ENCODE measurements at places on chromosomes 3 and 15.

- DNase-seq: no peak
Measured at GRCh38 chr15:89098281-89098680, 10.0 kb downstream of the ABHD2 start.

DNA sequence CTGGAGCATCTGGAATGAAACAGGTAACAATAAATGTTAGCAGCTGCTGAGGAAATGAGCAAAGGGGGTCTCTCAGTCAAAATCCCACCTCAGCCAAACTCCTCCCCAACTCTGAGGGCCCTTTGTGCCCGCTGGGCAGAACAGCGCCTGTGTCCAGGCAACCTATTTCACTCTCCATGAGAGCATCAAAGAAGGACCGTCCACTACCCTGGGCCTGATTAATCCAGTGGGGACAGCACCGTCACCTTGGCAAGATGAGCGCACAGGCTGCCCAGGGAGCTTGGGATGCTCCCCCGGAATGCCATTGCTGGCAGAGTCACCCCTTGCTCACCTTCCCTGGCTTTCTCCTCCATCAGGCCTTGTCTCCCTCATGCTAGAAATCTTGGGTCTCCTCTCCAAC, 97.4 kb upstream of the HACD2 start:
- DNase-seq: no peak

- DNase-seq: no peak
Measured at GRCh38 chr15:87712211-87712610, 544.3 kb downstream of the NTRK3 start.

DNA sequence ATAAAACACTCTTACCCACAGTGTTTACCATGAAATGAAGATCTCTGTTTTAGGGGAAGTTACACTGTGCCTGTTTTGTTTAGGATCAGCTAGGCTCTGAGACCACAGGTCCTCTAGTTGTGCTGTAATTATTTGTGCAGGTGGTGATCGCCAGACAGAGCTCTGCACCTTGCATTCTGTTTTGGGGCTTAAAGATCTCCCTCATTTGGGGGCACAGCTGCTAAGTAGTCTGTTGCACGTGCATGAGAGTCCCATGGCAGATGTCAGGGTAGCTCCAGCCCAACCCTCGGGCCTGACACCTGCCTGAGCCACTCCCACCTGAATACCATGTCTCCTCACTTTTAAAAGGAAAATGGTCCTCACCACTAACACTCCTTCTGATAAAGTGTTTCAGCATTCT, 12.4 kb downstream of the C3orf20 start:
- no peak for DNase-seq

DNA sequence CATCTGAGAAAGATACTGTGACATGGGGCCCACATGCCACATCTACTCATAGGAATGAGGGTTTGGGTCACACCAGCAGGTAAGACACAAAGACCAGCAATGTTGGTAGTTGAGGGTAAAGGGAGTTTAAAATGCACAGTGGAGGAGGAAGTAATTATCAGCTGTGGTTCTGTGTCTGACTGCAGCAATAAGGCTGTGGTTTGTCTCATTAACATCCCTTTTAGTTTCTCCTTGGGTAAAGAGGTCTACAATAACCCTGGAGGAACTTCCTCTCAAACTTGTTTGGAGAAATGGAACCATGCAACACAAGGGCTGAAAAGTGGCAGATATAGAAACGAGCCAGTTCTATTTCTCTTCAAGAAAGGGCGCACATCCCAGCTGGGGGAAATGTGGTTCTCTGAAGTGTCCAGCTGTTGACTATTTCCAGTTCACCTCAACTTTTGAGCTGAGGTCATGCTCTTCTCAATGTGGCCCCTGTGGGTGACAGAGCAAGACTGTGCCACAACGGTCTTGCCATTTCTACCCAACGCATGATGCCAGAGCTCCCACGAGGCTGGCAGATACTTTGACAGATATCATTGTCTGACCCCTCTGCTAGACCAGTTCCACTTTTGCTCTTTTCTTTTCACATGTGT, 234.3 kb downstream of the SQOR start:
- no peak for DNase-seq

DNA sequence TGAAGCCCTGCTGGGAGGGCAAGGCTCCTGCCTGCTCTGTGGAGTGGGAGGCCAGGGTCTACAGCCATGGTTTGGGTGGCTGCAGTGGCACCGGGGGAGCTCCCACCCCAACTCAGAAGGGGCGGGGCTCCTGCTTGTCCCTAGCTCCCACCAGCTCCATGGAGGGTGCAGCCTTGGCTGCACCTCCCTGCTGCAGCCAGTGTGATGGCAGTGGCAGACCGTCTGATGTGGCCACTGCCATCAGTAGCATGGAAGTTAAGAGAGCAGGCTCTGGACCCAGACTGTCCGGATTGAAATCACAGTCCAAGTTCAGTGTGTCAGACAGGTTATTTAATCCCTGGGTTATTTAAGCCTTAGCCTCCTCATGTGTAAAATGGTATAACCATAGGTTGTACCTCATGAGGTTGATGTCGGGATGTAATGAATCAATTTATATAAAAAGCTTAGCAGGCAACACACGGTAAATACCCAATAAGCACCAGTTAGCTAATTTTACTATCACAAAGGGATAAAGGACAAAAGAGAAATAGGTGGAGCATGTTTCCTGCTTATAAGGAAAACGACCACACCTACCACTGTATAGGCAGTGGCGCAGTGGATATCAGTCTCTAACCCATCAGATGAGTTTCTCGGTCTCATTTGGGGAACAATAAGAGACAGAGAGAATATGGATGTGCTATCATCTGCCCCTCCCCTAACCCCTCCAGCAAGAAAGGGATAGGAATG, 13.1 kb upstream of the NR1I2 start:
- DNase-seq: no peak

DNA sequence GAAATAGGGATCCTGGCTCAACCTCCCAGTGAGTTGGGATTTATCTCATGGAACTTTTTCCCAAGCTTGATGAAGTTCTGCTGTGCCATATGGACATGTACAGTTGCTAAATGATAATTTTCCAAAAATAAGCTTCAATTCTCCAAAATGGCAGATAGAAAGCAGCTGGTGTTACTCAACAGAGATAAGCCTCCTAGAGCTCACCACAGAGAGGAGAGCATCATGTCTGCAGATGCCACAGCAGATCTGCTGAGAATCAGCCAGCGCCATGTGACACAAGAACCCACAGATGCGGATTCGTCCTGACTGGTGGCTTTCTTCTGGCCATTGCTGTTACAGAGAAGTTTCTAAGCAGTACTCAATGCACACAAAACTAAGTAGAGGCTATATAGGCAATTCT, 50.6 kb downstream of the AGTR1 start:
- no peak for DNase-seq

GRCh38 chr3:172203522-172204258, 164.3 kb downstream of the FNDC3B start:
- DNase-seq: no peak

DNA sequence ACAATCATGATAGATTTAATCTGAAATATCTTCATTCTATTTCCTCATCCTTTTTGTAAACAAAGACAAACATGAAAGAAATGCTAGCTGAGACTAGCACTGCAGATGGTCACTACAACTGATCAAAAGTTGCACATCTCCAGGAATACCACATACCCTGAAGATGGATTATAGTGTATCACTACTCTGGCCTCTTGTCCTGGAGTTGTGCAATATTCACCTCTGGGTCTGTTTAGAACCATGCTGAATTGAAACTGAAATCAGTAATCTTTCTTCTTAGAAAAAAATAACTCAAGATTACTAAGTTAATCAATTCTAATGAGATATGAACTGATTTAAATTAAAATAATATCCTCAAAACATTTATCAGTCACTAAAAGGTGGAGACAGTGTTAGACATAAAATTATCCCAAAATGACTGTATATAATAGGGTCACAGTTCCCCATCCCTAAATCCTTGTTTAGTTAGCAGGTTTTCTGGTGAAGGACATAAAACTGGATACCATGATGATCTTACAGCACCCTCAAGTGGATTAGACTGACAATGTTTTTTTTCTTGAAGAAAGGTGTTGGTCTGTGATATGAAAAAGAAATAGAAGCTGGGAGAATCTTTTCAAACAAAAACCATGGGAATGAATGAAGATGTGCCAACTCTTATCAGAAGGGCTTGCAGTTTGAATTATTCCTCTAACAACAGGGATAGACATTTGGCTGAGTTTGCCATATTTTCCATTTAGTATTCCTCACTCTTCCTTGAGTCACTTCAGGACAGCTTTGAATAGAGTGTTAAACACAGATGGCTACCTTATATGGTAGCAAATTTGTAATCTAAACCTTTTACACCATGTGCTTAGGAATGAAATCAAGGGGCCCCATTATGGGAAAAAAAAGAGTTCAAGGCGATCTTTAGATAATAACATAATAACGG, 7.1 kb upstream of the TTC14 start:
- DNase-seq: no peak

DNA sequence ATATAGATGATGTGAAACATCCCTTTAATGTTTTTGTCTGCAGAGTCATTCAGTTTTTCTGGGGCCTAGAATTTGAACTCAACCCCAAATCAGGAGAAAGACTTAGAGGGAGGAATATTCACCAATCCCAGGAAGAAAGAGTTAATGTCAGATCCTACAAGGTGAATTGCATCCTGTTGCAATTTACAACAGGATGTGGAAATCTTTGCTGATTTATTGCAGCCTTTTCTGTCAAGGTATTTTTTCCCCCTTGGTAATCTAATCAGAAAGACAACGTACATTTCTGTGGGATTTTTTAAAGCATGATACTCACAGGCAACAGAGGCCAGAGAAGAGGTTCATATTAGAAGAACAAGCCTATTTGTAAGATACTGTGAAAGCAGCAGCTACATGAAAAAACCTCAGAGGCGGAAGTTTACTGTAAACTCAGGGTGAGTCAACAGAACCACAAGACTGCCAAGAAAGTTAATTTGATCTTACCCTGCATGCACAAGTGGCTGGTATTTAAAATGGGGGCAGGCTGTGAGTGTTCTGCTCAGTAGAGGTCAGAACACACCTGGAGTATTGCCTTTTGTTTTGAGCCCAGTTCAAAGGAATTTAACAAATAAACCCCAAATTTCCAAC, 531.9 kb downstream of the AGBL1 start:
- DNase-seq: no peak

GRCh38 chr15:47822048-47822447, 104.7 kb downstream of the SEMA6D start:
- no peak for DNase-seq

DNA sequence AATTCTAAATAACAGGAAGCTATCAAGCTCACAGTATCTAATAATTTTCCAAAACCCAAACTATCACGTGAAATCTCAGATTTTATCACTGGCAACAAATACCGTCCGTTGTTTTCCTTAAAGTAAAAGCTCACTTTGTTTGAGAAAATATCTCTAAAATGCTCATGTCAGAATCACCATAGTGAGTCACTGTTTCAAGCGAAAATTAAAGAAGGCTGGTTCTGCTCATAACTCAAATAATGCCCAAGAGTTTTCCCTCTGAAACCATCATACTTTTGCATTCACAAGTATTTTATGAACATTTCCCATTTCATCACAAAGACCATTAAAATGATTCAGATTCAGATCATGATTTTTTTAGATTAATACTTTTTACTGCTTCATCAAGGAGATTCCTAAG, 50.6 kb downstream of the TBL1XR1 start:
- DNase-seq: no peak

DNA sequence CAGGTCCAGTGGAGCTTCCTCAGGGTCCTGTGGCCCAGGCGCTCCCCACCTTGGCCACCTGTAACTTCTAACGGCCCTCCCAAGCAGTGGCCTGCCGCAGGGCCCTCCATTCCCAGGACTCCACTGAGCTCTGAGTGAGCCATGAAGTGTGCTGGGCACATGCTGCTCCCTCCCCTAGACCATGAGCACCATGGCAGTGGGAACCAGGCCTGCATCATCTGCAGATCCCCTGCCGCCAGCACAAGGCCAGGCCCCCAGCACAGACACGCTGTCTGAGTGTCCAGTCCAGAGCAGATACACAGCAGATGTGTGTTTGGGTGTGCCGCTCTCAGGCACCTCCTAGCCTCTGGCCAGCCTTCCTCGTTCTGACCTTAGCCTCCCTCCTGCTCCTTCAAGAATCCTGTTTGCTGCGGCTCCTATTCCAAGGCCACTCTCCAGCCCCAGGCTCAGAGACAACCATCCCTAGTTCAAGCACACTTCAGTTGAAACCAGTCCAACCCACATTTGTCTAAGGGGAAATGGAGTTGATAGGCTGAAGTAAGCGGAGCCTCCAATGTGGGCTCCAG, 7.0 kb upstream of the KLF15 start:
- no peak for DNase-seq

- DNase-seq: no peak
Measured at GRCh38 chr3:65385805-65386204, 652.9 kb downstream of the MAGI1 start.

DNA sequence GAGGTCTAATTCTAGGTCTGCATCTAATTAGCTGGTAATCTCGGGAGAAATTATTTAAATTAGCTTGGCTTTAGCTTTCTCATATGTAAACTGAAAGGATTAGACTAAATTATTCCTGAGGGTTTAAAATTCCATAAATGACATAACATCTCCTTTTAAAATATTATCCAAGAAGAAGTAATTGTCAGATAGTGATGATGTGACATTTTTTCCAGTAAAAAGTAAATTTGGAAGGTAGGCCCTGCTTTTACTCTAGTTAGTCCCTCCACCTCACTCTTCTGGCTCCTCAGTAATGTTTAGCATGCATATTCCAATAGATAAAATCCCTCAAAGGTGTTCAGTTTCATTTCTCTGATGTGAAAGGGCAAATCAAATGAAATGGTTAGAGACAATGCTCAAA, 215.7 kb downstream of the FHIT start:
- no peak for DNase-seq
